CD4-positive, alpha-beta memory T cell (primary cell): ENCODE measurements at places on chromosomes 7 and 10. TPM values are rescaled to one million over a fixed set of nuclear protein-coding genes. Genes with fewer than 3 reads are reported as not detected.

DNA sequence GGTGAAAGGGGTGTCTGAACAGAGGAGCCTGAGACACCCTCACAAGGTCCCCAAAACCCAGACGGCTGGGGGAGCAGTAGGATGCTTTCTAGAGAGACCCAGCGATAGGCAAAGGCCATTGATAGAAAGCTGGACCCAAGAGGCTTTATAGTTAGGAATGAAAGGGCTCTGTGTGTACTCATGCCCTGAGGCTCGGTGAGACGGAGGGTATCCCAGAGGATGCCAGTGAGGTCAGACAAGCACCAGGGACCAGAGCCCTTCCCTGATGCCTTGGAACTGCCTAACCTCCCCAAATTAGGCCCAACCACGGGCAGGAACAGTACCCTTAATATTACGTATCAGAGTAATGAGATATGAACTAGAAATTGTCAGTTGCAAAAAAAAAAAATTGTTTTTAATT, 48.6 kb upstream of the RTKN2 start:
- no peak for DNase-seq

DNA sequence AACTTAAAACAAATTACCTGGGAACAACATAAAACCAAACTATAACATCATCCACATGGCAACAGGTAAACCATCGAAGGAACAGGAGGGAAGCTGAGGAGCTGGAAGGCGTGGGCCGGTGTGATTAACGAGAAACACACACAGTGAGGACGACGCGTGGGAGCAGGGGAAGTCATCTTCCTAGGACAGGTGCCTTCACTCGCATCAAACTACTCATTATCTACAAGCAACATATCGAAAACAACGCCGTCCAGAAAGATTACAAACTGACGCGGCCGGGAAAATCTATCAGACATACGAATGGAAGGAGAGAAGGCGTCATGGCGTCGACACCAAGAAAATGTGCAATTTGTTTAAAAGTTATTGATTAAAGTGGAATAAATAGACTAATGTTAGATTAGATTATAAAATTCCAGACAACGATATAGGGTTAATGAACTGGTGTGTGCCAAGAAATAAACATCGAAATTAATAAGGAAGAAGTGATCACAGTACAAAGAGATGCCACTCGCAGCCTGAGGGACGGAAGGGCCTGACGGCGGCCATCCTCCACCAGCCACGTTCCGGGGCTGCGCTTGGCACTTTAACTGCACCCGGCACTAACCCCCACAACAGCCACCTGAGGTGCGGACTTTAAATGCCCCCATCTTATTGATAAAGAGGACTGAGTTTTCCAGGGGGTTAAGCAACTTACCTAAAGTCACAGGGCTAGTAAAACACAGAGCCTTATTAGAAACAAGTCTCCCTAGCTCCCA, 581.7 kb downstream of the DNAJB6 start:
- no peak for DNase-seq

The CNPY1 gene
- not detected for total RNA-seq

GRCh38 chr7:111789048-111789320, 226.7 kb upstream of the IMMP2L start:
- no peak for DNase-seq

The ANKRD2 gene
- not detected for total RNA-seq

DNA sequence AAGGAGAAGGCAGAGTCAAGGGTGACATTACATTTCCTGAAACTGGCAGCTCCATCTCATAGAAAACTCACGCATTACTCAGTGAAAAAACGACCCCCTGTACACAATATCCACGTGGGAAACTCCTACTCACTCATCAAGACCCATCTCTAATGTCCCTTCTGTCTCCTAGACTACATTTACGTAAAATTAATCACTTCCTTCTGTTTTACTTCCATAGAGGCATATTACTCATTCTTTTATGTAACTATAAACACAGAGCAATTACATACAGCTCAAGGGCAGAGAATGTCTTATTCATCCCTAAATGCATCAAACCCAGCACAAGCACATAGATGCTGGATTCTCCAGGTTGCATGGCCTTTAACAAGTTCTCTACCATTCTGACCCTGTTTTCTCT, 281.8 kb downstream of the KCNMA1 start:
- DNase-seq: no peak
